ENCODE measurements at places on chromosomes 12 and 14.
A peak's percentile ranks its signal among the peaks of the same experiment; 100 is the strongest.

- no peak for DNase-seq
Measured at GRCh38 chr12:122982963-122983788, 2.7 kb downstream of the ARL6IP4 start.

- DNase-seq = no peak
Measured at GRCh38 chr14:103146141-103146709, 23.0 kb downstream of the TNFAIP2 start.

- no peak for DNase-seq
Measured at GRCh38 chr14:22025879-22026278, 352.3 kb upstream of the OR4E1 start.

DNA sequence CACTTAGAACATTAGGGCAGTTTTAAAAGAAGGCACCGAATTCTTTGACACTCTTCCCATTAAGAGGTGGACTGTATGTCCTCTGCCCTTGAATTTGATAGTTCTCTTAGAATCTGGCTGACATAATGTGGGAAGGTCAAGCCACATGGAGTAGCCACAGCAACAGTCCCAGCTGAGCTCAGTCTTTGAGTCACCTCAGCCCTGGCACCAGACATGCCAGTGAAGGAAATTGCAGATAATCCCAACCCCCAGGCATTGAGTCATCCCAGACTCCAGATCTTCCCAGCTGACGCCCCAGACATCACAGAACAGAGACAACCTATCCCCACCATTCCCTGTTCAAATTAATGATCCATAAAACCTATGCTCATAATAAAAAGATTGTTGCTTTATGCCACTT is 83.4 kb downstream of the GTF2A1 start:
- no peak for DNase-seq

GRCh38 chr14:99326041-99326710 is 54.2 kb upstream of the BCL11B start:
- no peak for DNase-seq

- DNase-seq = no peak
Measured at GRCh38 chr12:11623382-11623781, 26.1 kb upstream of the ETV6 start.

GRCh38 chr14:78074561-78074960 is 95.6 kb upstream of the NRXN3 start:
- no peak for DNase-seq

DNA sequence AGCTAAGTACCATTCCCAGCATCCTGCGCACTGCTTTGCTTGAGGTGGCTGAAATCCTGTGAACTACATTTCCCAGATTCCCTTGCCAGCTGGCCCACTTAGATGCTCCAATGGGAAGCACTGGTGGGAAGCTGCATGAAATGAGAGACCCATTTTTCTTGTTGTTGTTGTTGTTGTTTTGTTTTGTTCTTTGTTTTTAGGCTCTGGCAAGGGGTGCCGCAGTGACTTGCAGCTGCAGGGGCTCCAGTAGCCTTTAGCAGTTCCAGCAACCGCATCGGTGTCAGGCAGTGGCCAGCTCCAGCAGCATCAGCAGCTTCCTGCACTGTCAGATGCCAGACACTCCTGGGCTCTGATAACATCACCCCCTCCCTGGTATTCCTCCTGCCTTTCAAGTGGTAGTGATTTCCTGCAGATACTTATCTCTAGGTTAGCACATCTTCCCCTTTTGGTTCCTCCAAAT is 8.8 kb upstream of the EGLN3 start:
- DNase-seq = no peak

DNA sequence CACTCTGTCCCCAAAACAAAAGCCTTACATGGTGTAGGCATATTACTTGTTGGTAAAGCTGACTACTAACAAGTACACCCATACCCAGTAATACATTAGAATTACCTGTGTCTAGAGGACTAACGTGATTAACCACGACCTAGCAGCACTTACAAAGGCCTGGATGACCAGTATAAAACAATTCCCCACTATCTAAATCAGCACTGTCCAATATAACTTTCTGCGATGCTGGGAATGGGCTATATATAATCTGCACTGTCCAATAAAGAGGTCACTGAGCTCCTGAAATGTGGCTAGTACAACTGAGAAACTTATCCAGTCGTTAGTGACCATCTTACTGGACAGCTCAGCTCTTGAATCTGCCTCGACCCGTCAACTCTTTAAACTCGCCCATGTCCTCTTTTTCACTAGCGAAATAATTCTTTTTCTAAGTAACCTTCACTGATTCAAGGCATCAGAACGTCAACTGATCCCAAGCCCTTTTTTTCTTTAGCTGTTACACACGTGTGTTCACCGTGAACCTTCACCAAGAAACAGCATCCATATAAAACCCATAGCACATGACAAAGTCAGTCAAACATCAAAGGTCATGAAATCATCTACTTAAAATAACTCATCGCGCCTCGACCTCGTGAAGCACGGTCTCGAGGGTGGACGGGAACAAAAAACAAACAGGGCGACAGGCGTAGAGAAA is 905 bp upstream of the CIPC start:
- no peak for DNase-seq

DNA sequence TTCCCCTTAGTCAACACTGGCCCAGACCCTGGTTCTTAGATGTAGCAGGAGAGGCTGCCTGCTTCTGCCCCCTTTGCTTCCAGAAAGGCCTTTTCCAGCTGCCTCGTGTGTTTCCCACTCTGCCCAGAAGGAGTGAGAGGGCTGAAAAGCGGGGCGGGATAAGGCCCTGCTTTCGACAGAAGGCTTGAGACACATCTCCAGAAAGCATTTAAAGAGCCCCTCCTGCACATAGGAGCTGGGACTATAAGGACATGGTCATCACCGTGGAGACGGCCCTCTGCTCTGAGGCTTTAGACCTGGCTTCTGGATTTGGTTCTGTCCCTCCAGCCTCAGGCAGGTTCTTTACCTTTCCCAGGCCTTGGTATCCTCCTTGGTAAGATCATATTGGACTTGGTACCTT is 11.9 kb downstream of the CALM1 start:
- no peak for DNase-seq

DNA sequence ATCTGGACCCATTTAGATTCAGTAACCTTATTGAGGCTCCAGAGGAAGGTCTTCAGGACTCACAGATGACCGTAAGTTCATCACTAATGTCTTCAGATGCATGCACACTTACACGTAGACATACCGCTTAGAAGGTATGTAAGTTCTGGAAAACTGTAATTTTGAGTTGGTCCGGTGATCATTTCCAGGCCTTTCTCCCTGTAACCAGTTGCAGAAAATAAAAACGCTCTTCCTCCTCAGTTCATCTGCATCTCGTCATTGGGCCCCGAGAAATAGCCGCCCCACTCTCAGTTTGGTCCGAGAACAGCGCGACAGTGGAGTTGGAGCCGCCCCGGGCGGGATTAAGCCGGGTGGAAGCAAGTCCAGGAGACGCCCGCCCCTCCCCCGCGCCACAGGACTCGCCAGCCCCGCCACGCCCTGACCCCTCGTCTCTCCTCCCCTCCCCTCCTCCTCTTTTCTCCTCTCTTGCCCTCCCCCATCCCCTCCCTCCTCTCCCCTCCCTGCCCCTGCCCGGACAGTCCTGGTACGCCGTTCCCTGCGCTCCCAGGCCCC is 83.7 kb downstream of the TNFAIP2 start:
- DNase-seq = no peak

- DNase-seq = no peak
Measured at GRCh38 chr12:99035803-99036202, 390.7 kb downstream of the APAF1 start.

GRCh38 chr14:70595443-70596185 is 4.8 kb downstream of the MED6 start:
- DNase-seq = no peak

DNA sequence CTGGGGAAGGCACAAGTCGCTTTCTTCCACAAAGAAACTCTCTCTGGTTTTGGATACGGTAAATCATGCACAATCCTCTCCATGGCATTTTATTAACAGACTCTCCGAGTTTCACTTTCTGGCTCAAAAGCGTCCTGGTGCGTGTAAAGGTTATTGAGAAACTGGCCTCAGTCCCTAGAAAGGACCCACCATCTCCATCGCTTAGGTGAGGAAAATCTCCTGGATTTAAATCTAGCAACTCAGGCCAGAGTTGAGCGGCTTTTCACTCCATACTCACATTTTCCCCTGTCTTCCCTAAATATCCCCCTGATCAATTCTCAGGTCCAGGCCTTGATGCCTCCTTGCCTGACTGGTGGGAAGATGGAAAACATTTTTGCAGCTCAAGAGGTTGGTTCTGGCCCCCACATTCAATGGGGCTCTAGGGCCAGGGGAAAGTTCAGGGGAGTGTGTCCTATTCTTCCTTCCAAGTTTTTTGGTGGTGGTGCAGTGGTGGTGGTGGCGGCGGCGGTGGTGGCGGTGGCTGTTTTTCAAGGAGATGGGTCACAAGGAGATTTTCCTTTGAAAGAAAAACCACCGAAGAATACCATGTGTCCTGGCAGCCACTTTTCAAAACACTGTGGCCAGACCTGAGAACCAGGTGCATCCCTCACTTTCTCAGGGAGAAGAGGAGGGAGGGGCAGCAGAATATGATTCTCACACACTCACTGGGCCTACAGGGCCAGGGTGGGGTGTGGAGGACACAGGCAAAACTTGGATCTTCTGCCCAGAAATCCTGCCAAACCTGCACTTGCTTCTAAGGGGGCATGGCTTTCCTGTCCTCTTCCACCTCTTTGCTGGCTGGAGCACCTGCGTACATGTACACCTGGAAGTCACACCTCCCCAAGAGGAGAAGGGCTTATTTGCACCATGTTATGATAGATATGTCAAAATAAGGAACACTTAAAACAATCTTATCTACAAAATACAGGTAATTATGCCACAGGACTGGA is 46.7 kb upstream of the PNMA1 start:
- no peak for DNase-seq

DNA sequence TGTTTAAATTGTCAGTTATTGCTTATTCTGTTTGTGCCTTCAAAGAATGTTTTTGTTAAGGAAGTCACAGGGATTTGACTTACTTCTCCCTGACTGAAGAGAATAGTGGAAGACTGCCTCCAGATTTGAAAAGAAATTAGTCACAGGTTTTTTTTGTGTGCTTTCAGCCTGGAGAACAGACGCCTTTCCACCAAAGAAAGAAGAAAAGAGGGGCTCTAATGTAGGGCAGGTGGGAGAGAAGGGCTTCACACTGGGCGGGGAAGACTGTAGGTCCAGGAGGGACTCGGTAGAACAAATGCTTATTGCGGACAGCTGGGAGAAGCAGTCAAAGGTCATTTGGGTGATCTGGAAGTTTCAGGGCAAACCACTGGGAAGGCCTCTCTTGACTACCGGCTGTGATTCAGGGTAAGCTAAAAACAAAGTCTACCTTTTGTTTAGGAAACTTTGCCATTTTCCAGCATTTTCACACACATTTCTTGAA is 76.8 kb downstream of the SAMD4A start:
- no peak for DNase-seq

DNA sequence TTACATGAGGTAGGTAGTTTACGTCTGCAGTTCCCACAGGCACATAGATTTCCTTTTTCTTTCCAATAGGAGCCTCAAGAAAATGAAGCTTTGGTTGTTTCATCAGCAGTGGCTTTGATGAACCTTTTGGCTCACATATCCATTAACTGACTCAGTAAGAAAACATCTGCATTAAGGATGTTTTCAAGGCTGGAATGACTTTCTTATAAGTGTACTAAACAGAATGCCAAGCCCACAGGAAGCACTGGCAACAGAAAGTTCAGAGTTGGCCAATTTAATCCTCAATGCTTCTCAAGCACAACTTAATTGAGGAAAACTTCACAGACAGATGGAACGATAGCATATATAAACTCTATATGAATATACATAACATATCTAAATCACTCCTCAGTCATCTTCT is 63.5 kb downstream of the ST8SIA1 start:
- no peak for DNase-seq

DNA sequence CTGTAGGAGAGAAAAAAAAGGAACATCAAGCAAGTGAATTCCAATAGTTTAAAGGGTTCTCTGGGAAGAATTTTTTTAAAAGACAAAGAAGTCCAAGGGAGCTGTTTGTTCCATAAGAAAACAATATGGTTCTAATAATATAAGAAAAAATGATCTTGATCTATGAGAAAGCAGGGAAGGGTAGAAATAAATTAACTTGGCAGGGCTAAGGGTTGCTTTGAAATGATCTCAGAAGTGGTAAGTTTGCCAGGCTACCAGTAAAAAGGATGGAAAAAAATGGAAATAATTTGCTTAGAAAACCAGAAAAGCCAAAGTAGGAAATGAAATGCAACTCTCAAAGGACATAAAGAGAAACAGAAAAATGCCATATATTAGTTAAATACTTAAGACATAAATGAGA is 41.7 kb upstream of the EMP1 start:
- DNase-seq = no peak

DNA sequence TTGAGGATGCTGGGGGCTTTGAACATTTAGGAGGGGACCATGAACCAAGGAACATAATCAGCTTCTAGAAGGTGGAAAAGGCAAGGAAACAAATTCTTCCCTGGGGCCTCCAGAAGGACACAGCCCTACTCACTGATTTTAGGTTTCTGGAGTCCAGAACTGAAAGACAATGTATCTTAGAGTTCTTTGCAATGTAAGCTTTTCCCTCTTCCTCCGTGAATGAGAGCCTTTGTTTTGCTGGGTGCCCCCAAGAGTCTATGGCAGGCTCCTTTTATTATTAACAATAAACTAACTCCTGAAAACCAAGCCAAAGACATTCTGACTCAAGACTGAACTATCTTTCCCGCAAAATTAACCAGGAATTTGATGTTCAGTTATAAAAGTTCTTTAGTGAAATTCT is 204.1 kb downstream of the STXBP6 start:
- no peak for DNase-seq

- no peak for DNase-seq
Measured at GRCh38 chr14:50229681-50230080, 1.7 kb downstream of the SOS2 start.

GRCh38 chr12:42442311-42442759 is 116.4 kb downstream of the PPHLN1 start:
- no peak for DNase-seq

- DNase-seq = no peak
Measured at GRCh38 chr12:94169966-94170689, 21.8 kb downstream of the PLXNC1 start.

- no peak for DNase-seq
Measured at GRCh38 chr14:52080158-52080800, 11.4 kb upstream of the NID2 start.

- DNase-seq = peak; percentile 92
Measured at GRCh38 chr12:132956011-132956788, at the start of gene ZNF605. ZNF605 (minus strand) TSS chr12:132956306; CDS start chr12:132945635, 10,671 bp downstream.

- no peak for DNase-seq
Measured at GRCh38 chr14:54147282-54147681, 190.7 kb upstream of the BMP4 start.

GRCh38 chr12:6852651-6853354 is 853 bp downstream of the USP5 start:
- DNase-seq = peak; percentile 81

GRCh38 chr12:89451841-89452251 is 72.8 kb downstream of the GALNT4 start:
- no peak for DNase-seq

GRCh38 chr14:94056579-94057308 is 24.3 kb downstream of the DDX24 start:
- DNase-seq = peak; percentile 19

GRCh38 chr14:104882325-104882973 is 17.4 kb downstream of the CEP170B start:
- peak; percentile 26 for DNase-seq

All from activated naive CD4-positive, alpha-beta T cell treated with anti-CD3 and anti-CD28 coated beads for 36 hours (primary cell).